ENCODE measurements at places on chromosomes 3 and 15. TPM values are rescaled to one million over a fixed set of nuclear protein-coding genes. Genes with fewer than 3 reads are reported as not detected.

Gene THPO
- total RNA-seq = 0.31 TPM

Gene GCSAM
- not detected for total RNA-seq

Gene STAB1
- total RNA-seq = 108 TPM

Gene LNP1
- 4.1 TPM for total RNA-seq

Gene PBRM1
- total RNA-seq = 55.1 TPM

Gene HAPLN3
- total RNA-seq = 1.6 TPM

Gene CSNK1G1
- total RNA-seq = 8.1 TPM

All from right cardiac atrium (tissue), 5 donors.